SW 1271 (cell line): ENCODE measurements at places on chromosomes 4 and X.

DNA sequence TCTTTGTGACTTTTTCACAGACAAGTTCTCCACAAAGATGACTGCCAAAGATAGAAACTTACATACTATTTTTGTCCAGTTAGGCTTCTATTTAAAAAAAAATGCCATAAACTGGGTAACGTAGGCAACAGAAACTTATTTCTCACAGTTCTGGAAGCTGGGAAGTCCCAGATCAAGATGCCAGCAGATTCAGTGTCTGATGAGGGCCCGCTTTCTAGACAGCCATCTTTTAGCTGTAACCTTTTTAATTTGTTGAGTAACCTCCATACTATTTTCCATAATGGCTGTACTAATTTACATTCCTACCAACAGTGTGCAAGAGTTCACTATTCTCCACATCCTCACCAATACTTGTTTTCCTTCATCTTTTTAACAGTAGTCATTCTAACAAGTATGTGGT, 55.5 kb downstream of the ARHGEF38 start:
- DNase-seq: no peak

DNA sequence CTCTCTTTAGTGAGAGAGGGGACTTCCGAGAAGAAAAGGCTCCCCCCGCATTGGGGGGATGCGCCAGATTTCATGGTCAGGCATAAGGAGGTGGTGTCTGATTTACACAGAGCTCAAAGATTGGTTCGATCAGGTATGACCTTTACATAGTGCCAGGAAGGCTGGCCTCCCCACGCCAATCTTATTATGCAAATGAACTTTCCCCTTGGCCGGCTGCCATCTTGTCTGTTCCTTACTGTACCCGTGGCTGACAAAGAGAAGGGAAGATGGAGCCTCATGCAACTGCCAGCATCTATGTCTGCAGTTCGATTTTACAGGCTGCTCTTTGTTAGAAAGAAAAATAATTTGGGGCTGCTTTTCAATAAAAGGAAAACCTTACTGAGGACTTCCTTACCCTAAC, 197.2 kb downstream of the GPM6A start:
- DNase-seq: no peak

GRCh38 chr4:102586002-102586643, 85.0 kb downstream of the NFKB1 start:
- no peak for DNase-seq

DNA sequence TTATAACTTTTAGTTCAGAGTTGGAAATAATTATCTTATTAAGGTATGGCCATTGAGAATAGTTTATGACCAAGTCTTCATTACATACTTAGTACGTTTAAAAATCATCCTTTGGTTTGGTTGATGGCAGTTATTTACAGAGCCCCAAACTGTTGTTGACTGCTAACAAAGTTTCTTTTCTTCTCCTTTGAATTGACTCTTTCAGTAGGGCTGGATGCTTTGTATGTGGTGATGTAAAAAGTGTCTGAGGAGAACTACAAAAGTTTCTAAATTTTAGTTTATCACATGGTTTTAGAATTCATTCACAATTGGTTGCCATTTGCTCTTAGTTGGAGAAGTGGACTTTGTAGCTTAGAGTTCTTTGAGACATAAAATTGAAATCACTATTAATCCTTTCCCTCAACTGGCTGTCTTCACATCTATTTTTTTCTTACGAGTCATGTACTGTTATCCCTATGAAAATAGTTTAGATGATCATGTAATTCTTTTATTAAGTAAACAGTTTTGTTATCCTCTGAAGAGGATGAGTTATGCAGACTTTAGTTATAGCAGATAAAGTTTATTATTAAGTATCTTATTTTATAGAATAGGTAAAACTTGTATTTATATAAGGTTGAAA, 14.8 kb downstream of the PTPN13 start:
- DNase-seq: no peak

GRCh38 chr4:174714393-174715211, 114.4 kb downstream of the GLRA3 start:
- no peak for DNase-seq

GRCh38 chrX:66030505-66031317, 9.2 kb downstream of the VSIG4 start:
- no peak for DNase-seq

GRCh38 chr4:36914106-36914505, 330.4 kb upstream of the NWD2 start:
- no peak for DNase-seq

GRCh38 chr4:157096439-157096838, 20.5 kb downstream of the GLRB start:
- no peak for DNase-seq

- DNase-seq: no peak
Observed at GRCh38 chrX:36868592-36868991, 139.6 kb upstream of the FAM47C start.

DNA sequence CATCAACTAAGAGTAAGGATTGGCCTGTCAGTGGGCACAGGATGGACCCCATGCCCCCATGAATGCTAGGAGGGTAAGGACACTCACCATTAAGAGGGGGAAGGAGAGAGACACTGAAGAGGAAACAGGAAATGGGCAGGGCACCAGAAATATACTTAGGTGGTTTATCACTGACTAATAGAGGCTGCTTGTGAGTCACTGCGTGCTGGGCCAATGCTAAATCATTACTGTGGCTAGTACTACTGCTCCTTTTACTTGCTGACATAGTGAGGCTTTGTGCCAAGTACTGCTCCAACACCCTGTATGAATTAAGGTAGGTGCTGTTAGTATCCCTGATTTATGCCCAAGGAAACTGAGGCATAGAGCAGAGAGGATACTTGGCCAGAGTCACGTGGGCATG, 130.4 kb upstream of the FRMPD4 start:
- no peak for DNase-seq

- no peak for DNase-seq
Observed at GRCh38 chr4:60389633-60390032, 810.5 kb upstream of the ADGRL3 start.

- DNase-seq: no peak
Observed at GRCh38 chr4:33882246-33882990, 2361.9 kb downstream of the ARAP2 start.

- DNase-seq: no peak
Observed at GRCh38 chr4:104210420-104210819, 284.3 kb downstream of the CXXC4 start.

- DNase-seq: no peak
Observed at GRCh38 chr4:102580463-102580842, 79.3 kb downstream of the NFKB1 start.

- DNase-seq: no peak
Observed at GRCh38 chr4:148926276-148927260, 484.4 kb upstream of the NR3C2 start.

DNA sequence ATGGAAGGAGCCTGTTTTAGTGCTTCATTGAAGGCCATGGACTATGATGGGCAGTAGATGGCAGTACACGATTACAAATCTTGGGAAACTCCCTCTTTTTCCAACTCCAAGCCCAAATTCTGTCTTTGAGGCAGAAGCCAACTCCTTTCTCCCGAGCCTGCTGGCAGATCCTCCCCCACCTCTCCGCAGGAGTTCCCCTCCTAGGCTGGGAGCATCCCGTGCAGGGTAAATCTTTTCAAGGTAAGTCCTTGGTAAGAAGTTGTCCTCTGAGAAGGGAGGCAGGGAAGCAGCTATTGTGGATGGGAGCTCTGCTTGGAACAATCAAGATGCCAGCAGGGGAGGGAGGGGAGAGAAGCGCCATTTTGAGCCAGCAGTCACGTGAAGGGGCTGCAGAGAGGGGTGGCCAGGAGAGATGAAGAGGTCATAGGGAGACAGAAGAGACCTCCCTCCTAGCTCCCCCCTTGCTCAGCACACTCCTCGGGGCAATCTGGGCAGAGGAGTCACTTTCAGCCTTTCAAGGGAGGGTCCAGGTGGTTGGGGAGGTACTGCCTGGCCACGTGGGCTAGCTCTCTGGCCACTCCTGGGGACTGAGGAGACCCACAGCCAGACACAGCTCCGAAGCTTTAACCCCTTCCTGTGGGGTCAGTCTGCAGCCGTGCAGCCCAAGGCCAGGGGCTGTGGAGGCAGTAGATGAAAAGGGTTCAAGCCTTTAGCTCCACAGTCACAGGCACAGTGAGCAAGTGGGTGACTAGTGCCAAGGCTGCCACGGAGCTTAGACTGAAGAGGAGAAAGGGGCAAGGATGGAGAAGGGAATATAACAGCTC, 9.6 kb downstream of the CC2D2A start:
- peak; percentile 84 for DNase-seq

DNA sequence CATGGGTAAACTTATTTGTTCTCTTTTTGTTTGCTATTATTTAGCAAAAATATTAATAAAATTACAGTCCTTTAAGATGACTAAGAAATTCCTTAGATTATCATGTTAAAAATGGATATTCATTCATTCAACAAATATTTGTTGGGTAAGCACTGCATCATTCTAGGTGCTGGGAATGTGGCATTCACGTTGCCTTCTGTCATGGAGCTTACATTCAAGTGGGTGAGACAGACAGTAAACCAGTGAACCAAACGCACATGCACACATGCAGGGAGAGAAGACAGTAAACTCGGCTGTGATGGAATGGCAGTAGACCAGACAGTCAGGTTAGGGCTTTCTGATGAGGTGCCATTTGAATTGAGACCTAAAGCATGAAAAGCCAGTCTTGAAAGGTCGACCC, 91.8 kb downstream of the STOX2 start:
- no peak for DNase-seq

DNA sequence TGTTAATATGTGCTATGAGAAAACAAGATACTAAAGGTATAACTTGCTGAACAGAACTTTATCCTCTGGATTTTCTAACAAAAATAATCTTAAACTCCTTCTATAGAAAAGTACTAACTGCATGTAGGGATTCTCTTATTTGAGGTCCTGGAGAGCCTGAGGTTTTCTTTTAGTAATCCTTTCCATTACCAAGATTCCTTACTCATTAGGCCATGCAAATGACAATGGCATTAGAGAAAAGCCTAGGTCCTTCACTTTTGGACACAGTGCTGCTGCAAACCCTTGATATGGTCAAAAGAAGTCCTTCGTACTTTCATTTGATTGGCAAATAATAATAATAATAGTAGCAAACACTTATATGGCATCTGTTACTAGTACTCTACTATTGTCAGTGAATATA, 3.2 kb downstream of the MMRN1 start:
- DNase-seq: no peak

- DNase-seq: no peak
Observed at GRCh38 chr4:140720387-140721304, 35.5 kb downstream of the TBC1D9 start.

- no peak for DNase-seq
Observed at GRCh38 chr4:139666735-139667281, 1.2 kb downstream of the MGST2 start.

GRCh38 chr4:56240554-56241174, 146.6 kb downstream of the AASDH start:
- DNase-seq: no peak

DNA sequence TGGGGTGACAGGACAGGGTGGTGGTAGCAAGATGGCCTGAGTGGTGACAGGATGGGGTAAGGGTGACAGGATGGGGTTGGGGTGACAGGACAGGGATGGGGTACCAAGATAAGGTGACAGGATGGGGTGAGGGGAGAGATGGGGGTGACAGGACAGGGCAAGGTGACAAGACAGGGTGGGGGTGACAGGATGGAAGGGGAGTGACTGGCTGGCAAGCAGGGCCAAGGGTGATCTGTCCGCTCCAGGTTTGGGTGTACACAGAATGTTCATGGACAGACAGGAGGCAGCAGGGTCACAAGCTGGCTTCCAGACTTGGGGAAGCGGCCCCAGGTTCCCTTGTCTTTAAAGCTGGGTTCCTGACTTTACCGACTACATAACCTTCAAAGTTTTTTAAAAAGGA, 23.3 kb downstream of the RNF212 start:
- DNase-seq: no peak

DNA sequence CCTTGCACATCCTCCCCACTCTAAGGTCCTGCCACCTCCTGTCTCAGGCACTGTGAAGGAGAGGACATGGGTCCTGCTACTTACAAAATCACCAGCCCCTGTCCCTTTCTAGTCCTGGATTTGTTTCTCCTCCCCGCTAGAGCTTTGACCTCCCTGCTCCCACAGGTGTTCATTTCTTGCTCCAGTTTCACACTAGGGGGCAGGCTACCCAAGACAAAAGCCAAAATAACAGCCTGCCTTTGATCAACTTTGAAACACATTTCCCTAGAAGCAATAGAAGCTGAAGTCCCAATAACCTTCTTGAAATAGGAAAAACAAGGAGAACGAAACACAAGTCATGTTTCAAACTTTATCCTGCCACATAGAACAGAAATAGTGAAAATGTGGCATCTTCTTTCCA, 164.4 kb downstream of the QDPR start:
- no peak for DNase-seq

- no peak for DNase-seq
Observed at GRCh38 chr4:78862314-78862737, 76.9 kb downstream of the PAQR3 start.

GRCh38 chr4:22764183-22764582, 71.4 kb downstream of the GBA3 start:
- DNase-seq: no peak

DNA sequence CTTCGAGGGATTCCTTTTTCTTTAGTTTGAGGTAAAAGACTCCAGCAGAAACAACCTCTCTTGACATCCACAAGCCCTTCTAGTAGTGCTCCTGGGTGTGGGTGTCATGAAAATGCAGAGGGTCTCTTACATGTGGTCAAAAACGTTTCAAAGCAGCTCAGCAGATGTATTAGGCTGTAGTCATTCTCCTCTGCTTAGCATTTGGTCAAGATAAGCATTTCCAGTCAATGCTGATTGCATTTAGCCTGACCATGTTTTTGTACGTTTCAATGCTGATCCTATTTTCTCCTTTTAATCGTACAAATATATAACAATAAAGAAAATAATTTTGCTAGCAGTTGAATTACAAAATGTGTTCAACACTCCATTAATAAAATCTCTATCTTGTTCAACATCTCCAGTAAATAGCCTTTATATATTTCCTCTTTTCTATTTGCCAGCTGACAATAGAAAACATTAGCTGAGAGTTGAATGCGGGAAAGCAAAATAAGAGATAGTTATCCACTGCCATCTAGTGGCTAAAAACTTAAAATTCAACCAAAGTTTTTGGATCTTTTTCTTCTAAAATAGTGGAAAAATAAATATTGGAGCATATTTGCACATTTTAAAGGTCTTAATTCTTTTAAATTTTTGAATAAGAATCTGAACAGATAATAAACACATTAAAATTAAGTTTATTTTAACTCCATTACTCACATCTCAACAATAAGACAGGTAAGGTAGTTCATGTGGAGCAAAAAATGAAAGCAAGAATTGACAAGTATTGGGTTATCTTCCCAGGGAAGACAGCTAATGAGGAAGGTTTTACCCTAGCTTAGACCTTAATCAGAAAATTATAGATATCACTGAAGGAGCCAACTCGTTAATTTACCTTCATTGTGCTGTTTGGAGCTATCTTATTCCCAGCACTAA, 15.2 kb upstream of the PACRGL start:
- DNase-seq: peak; percentile 26

GRCh38 chr4:156497486-156497885, 474.1 kb downstream of the PDGFC start:
- no peak for DNase-seq

GRCh38 chrX:150546711-150547153, 21.7 kb upstream of the MTM1 start:
- no peak for DNase-seq

DNA sequence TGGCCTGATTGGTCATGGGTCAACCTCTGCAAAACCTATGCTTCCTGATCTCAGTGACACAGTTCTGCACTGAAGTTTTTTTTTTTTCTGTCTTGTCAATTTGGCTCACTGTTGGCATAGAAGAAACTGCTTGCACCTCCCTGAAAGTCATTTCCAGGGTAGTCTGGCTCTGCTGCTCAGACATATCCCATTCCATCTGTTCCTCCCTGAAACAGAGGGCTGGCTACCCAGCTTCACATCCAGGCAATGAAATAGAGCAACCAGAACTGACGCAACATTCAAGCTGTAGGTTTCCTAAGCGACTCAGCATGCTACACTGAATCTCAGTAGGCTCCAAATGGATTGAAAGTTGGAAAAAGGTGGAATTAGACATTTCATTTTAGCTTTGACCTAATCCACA, 176.8 kb upstream of the MBNL3 start:
- no peak for DNase-seq
